Calu3 (cell line): ENCODE measurements at places on chromosomes 5 and 9. TPM values are rescaled to one million over a fixed set of nuclear protein-coding genes. Genes with fewer than 3 reads are reported as not detected.

Gene SLC6A18
- total RNA-seq: not detected in 2 replicates

Gene ATP10B
- total RNA-seq: 1.4 and 3.7 TPM in 2 replicates

Gene SLU7
- 62.8 and 71.2 TPM in 2 replicates for total RNA-seq

Gene ZBED3
- 11.0 and 12.3 TPM in 2 replicates for total RNA-seq

Gene PALM2AKAP2
- total RNA-seq: 2.9 TPM in 1 of 2 replicates, not detected in the other

Gene GRIA1
- total RNA-seq: not detected in 2 replicates

Gene TPPP
- total RNA-seq: 0.38 and 0.51 TPM in 2 replicates

Gene NR6A1
- total RNA-seq: 5.9 and 6.7 TPM in 2 replicates

Gene COMMD10
- total RNA-seq: 39.8 and 40.2 TPM in 2 replicates

Gene ZNF608
- 7.3 and 8.4 TPM in 2 replicates for total RNA-seq

Gene TAF9
- total RNA-seq: 65.8 and 74.2 TPM in 2 replicates

- DNase-seq: no peak
These were observed 50.9 kb downstream of the BOD1 start for GRCh38 chr5:173565491-173566072.

GRCh38 chr9:109190151-109190550 lies 23.1 kb upstream of the FRRS1L start:
- DNase-seq: no peak

- DNase-seq: no peak
These were observed 72.1 kb downstream of the PGM5 start for GRCh38 chr9:68428481-68428880.

GRCh38 chr5:117761186-117761585 lies 1186.6 kb upstream of the SEMA6A start:
- DNase-seq: no peak

GRCh38 chr5:41112486-41113455 lies 41.6 kb upstream of the MROH2B start:
- DNase-seq: no peak

DNA sequence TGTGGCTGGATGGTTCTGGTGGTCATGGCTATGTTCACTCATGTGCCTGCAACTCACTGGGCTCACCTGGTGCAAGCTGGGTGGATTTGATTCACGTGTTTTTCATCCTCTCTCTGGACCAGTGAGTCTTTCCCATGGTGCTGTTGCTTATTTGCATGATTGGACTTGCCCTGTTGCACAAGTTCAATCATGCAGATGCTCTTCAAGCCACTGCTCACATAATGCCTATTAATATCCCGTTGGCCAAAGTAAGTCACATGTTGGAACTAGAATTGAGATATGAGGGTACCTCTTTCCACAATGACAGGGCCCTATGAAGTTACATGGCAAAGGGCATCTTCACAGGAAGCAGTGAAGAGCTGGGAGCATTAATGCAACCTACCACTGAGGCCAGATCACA lies 26.5 kb upstream of the MROH2B start:
- DNase-seq: no peak

DNA sequence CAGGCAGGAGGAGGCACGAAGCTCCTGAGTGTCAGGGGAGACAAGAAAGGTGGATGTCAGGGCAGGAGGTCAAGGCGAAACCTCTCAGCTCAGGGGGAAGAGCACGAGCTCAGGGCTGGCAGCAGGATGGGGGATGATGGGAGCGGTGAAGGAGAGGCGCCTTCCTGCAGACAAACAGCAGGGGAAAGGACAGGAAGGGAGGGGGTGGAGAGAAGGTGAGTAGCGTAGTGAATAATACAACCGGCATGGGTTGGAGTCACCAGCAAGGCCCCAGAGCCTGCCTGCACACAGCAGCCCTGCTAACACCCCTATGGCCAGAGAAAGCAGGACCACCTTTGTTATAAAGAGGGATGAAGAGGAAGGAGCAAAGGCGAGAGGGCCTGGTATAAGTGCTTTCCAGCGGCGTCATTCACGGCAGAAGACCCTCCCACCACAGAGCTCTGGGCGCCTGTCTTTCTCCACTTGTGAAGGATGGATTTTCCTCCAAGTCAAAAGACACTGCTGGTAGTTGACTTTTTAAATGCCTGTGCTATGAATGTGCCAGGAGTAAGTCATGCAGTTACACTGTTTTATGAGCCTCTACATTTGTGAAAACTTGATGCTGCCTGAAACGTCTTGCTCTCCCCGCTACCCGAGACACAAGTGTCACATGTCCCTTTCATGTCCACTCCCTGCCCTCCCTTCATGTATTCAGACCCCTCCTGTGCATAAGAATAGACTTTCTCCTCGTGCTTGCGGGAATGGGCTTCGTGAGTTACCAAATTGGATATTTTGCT lies 84.8 kb upstream of the IRX1 start:
- no peak for DNase-seq

DNA sequence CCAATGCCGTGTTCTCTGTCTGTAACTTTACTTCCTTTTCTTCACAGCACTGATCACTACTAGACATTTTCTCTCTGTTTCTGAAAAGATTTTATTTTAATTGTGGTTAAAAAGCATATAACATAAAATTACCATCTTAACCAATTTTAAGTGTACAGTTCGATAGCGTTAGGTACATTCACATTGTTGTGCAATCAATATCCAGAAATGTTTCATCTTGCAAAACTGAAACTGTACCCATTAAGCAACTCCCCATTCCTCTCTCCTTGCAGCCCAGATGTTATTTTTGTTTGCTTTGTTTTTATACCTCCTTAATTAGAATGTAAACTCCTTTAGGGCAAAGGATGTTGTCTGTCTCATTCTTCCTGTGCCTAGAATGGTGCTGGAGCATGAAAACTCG lies 47.5 kb downstream of the COL27A1 start:
- no peak for DNase-seq

DNA sequence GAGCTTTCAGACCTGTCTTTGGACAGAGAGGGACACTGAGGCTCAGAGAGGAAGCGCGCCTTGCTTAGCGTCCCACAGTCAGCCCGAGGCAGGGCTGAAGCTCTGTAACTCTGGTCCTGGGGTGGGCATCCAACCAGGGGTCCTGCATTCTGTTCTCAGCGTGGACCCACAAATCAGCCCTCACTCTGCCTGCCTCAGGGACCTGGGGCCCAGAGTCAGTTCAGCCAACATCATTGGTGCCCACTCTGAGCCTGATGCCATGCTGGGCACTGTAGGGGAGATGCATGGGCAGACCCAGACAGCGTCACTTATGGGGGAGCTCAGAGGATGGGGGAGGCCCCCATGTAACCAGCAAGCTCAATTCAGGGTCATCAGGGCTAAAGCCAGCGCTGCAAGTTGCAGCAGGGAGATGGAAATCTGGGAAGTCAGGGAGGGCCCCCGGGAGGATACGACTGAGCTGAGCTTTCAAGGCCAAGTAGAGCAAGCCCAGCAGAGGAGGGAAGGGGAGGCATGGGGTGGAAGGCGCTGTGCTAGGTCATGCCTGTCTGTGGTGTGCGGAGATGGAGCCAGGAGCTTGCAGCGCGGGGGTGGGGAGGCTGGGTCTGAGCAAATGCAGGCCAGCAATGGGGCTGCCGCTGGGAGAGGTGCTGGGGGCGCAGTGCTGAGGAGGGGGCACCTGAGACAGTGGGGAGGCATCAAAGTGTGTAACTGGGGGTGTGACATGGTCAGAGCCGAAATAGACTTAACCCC lies 21.1 kb downstream of the CORO2A start:
- DNase-seq: no peak

DNA sequence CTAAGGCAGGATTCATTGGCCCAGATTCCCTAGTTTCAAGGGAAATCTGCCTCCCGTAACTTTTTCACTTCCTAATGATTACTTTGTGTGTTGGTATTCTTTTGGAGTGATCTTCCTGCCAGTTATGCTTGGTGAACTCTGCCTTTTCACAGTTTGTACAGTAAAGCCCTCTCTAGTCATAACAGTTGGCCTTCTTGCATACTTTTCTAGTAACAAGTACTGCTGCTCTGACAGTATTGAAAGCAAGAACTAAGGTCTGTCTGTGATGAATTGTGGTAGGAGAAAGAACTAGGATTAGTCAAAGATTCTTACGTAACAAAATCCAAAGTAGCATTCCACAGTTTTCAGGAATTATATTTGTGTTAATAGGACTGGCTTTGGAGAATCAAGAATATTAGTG lies 1457.2 kb upstream of the WWC1 start:
- no peak for DNase-seq

DNA sequence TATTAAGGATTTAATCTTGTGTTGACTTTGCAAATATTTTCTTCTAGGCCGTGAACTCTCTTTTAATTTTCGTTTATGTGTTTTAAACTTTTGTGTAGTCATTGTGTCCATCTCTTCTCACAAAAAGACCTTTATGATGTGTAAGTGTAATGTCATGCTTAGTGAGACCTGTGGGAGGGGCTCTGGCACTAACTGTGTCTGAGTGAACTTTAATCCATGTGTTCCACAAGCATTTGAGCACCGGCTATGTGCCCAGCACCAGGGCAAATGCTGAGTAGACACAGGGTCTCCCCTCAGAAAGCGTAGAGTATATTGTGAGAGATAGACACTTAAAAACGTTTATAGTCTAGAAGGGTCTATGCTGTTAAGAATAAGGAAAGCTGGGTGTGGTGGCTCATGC lies 272.6 kb upstream of the TUT7 start:
- DNase-seq: no peak

DNA sequence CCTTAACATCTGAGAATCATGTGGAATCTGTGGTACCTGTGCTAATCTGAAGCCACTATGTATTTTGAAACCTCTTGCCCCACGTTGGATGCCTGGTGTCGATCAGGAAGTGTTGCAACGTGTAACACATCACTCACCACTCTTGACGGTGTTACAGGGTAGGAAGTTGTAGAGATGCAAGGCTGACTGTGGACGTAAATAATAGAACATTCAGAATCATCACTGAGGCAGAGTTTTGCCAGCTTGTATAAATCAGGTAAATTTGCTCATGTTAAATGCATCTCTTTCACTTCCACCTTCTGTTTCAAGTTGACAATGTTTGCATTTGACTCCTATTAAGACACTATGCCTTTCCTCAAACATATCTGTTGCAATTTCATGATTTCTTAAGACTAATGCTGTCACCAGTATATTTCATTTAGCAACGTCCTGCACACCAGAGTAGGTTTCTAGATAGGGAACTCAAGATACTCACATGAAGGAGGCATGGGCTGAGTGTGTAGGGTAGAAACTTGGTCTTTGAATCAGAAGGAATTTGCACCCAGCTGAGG lies 38.1 kb downstream of the BASP1 start:
- DNase-seq: no peak

DNA sequence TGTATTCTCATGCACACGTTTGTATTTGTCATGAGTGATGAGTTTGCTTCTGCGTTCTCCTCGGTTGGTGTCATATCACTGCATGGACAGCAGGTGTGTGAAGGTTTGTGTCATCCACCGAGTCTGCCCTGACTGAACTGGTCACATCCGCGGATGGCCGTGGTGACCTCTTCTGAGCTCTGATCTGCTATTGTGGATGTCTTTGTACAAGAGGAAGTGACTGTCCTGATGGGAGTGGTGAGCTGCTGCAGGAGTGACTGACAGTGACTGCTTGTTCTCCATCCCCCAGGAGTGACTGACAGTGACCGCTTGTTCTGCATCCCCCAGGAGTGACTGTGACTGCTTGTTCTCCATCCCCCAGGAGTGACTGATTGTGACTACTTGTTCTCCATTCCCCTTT lies 69.9 kb downstream of the EHMT1 start:
- DNase-seq: no peak

- DNase-seq: no peak
These were observed 30.3 kb downstream of the ANGPTL2 start for GRCh38 chr9:127092041-127092608.

- DNase-seq: no peak
These were observed 250.8 kb downstream of the SEC61B start for GRCh38 chr9:99472916-99473245.

GRCh38 chr5:133967124-133967523 lies 1.3 kb downstream of the C5orf15 start:
- DNase-seq: no peak

- no peak for DNase-seq
These were observed 360.1 kb upstream of the RIOK2 start for GRCh38 chr5:97543166-97543565.

DNA sequence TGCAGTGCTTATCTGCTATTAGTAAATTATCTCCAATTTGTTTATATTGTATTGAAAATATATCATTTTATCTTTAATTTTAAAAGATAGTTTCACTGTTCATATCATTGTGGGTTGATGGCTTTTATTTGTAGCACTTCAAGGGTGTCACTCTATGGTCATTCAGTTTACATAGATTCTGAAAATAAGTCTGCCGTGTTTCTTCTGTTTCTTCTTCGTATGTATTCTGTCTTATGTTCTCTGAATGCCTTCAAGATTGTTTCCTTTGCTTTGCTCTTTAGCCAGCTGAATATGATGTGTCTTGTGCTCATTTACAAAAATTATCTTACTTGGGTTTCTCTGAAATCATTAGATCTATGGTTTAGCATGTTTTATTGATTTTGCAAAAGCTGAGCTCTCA lies 359.9 kb downstream of the CYLC2 start:
- no peak for DNase-seq

DNA sequence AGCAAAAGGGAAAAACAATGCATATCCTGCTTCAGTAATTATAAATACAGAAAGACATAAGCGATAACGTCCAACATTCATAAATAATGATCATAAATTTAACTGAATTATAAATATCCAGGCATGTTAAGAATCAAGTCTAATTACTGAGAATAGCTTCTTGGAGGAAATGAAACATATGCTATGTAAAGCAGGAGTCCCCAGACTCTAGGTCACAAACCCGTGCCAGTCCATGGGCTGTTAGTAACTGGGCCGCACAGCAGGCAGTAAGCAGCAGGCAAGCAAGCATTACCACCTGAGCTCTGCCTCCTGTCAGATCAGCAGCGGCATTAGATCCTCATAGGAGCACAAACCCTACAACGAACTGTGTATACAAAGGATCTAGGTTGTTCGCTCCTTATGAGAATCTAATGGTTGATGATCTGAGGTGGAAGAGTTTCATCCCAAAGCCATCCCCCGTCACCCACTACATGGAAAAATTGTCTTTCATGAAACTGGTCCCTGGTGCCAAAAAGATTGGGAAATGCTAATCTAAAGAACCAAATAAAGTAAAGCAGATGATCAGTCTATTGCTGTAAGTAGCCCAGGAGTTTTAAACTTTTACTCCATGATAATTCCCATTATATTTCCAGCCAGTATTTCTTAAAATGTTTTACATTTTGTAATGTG lies 50.4 kb downstream of the CERT1 start:
- no peak for DNase-seq
